ENCODE measurements at places on chromosomes 3 and 15. TPM values are rescaled to one million over a fixed set of nuclear protein-coding genes. Genes with fewer than 3 reads are reported as not detected.

The ESYT3 gene
- total RNA-seq, result 7.9 TPM

The FAM3D gene
- 1.8 TPM for total RNA-seq

The HRG gene
- not detected for total RNA-seq

The SH2D7 gene
- total RNA-seq, result not detected

The KPNA4 gene
- 24.8 TPM for total RNA-seq

The HES1 gene
- total RNA-seq, result 53.8 TPM

The CPN2 gene
- 0.10 TPM for total RNA-seq

The NPHP3 gene
- total RNA-seq, result 38.3 TPM

The GPR160 gene
- total RNA-seq, result 4.6 TPM

The ARL14 gene
- total RNA-seq, result not detected

The ADPRH gene
- 2.7 TPM for total RNA-seq

The TLR9 gene
- not detected for total RNA-seq

The LSAMP gene
- 7.9 TPM for total RNA-seq

The CHRM5 gene
- total RNA-seq, result not detected

The ERICH6 gene
- total RNA-seq, result not detected

The TGM5 gene
- total RNA-seq, result 4.1 TPM

The MST1R gene
- 6.3 TPM for total RNA-seq

The GOLGA6L4 gene
- 2.9 TPM for total RNA-seq

The ST3GAL6 gene
- total RNA-seq, result 11.2 TPM

The ERC2 gene
- 2.5 TPM for total RNA-seq

The ZNF774 gene
- 1.3 TPM for total RNA-seq

The UROC1 gene
- not detected for total RNA-seq

The BOC gene
- 70.1 TPM for total RNA-seq

The KCNMB2 gene
- total RNA-seq, result 3.4 TPM

The RASGRP1 gene
- total RNA-seq, result 4.5 TPM

The CIP2A gene
- 12.8 TPM for total RNA-seq

The VIPR1 gene
- total RNA-seq, result 10.1 TPM

The SLC28A2 gene
- not detected for total RNA-seq

The GOLGA6A gene
- total RNA-seq, result 0.89 TPM

The INSYN1 gene
- total RNA-seq, result 7.7 TPM

The CRABP1 gene
- total RNA-seq, result 9.0 TPM

The PPIP5K1 gene
- total RNA-seq, result 29.7 TPM

The SEMA3F gene
- 23.3 TPM for total RNA-seq

The MFGE8 gene
- total RNA-seq, result 51.5 TPM

The SAMD7 gene
- total RNA-seq, result not detected

The LNP1 gene
- total RNA-seq, result 3.4 TPM

The OR5K4 gene
- total RNA-seq, result not detected

The SMAD6 gene
- 16.2 TPM for total RNA-seq

The ACAN gene
- 8.3 TPM for total RNA-seq

The CCDC54 gene
- not detected for total RNA-seq

The PLA2G4E gene
- 33.8 TPM for total RNA-seq

The HIGD2B gene
- total RNA-seq, result not detected

The KNL1 gene
- 11.8 TPM for total RNA-seq

The FETUB gene
- total RNA-seq, result 0.49 TPM

The MINAR1 gene
- 2.6 TPM for total RNA-seq

The PTH1R gene
- 18.9 TPM for total RNA-seq

The ASB14 gene
- total RNA-seq, result 0.10 TPM

Measured in skin of body (tissue), 3 donors.